Stimulated activated CD8-positive, alpha-beta memory T cell treated with anti-CD3 and anti-CD28 coated beads, Interleukin-4, amount 100 ng/mL, for 4 hours (primary cell): ENCODE measurements at places on chromosomes 1 and 21.

DNA sequence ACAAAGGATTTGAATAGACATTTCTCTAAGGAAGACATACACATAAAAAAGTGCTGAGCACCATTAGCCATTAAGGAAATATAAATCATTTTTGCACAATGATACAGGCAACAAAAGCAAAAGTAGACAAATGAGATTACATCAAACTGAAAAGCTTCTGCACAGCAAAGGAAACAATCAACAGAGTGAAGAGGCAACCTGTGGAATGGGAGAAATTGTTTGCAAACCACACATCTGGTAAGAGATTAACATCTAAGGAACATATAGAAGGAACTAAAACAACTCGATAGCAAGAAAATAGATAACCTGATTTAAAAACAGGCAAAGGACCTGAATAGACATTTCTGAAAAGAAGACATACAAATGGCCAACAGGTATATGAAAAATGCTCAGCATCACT is 57.5 kb downstream of the ZSCAN20 start:
- DNase-seq = no peak

DNA sequence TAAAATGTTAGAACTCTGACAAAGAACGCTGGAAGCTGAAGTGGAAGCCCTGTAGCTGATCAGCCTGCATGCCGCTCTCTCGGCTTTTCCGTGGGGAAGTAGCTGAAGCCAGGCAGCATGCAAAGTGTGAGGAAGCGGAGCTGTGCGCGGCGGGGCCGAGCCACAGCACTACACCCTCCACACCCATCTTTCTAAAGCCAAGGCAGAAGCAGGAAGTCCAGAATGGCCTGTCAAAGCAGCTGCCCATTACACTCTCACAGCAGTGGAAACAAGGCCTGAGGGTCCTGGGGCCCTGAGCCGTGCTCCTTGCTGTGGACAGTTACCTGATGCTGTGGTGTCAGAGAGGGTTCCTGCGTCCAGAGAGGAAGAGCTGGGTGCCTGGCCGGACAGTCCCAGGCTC is 69.6 kb downstream of the UBR4 start:
- DNase-seq = no peak

- no peak for DNase-seq
Measured at GRCh38 chr1:119631433-119632102, 16.5 kb downstream of the ZNF697 start.

DNA sequence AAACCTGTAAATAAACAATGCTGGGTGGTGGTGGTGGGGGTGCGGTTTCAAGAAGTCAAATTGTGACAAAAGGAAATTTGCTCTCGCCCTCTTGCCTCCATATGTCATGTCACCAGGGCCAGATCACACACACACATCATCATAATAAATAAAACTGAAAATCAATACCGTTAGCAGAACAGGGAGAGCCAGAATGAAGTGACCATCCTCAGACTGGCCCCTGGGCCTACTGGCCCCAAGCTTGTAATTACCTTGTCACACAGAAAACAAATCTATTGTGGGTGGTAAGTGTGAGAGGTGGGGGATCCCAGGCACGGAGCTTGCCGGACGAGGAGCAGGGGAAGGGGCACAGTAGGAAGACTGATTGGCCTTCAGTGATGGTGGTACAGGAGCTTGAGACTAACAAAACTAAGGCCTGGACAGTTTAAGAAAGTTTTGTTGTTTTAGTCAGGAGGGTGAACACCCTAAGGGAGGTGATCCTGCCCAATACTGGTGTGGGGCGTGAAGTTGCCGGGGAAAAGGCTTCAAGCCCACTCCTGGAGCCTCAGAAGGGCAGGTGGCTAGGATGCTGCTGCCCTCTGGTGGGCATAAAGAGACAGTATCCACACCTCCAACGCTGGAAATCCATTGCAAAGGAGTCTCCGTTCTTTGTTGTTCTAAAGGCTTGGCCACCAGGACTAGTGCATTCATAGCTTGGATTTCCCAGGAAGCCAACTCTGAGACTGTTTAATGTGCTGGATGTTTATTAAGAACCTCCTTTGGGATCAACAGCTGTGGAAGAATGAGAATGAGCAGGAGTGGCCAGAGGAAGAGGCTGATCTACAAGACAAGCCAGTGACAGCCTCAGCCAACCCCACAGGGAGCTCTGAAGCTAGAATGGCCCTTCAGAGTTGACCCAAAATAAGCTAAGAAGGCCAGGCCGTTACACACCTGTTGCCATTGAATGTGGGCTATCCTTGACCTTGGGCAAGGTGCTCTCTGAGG is 8.1 kb upstream of the C1orf216 start:
- DNase-seq = no peak

DNA sequence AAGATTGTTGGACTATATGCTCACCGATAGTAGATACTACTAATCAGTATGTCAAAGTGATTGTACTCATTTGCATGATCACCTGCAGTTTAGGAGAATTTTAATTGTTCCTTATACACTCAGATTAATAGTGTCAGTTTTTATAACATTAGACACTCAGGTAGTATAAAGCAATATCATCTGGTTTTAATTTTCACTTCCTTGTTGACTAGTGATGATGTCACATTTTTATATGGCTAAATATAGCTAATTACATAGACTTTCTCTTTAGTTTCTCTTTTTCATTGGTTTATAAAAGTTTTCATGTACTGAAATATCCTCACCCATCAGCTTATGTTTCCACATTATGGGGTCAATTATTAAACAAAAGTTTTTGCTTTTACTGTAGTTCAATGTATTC is 1332.4 kb upstream of the ADGRL2 start:
- DNase-seq = no peak

DNA sequence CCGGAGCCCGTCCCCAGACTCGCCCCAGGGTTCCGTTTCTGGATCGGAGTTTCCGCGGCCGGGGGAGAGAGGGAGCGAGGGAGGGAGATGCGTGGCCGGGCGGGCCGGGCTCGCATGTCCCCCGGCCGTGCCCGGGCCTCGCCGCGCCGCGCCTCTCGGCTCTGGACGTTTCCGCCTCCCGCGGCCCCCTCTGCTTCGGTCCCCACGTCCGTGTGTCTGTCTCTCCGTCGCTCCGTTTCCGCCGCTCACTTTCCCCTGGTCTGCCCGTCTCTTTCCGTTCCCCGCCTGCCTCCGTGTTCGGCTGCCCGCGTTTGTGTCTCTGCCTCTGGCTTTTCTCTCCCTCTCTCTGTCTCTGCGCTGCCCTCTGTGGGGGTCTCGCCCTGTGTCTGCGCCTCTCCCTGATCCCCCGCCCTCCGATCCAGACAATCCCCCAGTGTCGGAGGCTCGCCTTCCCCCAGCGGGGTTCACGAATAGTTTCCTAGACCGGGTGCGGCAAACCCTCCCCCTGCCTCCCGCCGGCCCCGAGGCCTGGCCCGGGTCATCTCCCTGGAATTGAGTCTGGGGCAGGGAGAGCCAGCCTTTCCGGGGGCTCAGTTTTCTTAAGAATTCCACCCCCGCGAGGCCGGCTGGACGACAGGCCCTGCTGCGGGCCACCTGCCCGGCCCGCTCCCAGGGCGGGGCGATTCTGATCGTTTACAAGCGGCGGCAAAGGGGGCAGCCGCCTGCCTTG is 735 bp downstream of the NBL1 start:
- no peak for DNase-seq

DNA sequence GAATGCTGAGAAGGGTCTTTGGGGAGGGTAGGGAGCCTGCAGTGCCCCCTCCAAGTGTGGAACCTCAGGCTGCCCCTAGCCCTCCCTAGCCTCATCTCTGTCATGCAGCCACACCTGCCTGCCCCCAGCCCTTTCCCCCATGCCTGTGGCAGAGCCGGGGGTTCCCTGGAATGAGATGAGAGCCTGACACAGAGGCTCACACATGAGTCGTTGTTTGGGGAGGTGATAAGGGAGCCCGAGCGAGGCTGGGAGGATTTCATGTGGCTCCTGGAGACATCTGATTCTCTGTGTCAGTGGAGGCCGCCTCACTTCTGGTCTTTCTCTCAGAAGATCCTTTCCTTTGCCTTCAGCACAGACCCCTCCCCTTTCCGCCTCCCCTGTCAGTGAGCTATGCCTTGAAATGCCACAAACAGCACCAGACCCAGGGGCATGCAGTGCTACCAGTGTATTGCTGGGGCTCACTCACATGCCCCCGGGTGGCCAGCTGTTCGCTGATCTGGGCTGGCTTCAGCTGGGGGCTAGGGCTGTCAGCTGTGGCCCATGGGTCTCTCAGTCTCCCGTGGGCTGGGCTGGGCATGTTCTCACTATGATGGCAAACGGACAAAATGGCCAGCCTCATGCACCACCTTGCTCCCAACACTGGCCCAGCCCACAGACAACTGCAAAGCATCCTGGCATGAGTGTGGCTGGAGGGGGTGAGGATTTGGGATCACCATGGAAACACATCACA is 102.6 kb downstream of the AJAP1 start:
- no peak for DNase-seq

- peak; percentile 3 for DNase-seq
Measured at GRCh38 chr1:112803906-112804762, 89.0 kb upstream of the PPM1J start.

GRCh38 chr1:58755468-58755872 is 28.4 kb downstream of the JUN start:
- DNase-seq = peak; percentile 13

- no peak for DNase-seq
Measured at GRCh38 chr1:818618-819291, 105.0 kb upstream of the SAMD11 start.

DNA sequence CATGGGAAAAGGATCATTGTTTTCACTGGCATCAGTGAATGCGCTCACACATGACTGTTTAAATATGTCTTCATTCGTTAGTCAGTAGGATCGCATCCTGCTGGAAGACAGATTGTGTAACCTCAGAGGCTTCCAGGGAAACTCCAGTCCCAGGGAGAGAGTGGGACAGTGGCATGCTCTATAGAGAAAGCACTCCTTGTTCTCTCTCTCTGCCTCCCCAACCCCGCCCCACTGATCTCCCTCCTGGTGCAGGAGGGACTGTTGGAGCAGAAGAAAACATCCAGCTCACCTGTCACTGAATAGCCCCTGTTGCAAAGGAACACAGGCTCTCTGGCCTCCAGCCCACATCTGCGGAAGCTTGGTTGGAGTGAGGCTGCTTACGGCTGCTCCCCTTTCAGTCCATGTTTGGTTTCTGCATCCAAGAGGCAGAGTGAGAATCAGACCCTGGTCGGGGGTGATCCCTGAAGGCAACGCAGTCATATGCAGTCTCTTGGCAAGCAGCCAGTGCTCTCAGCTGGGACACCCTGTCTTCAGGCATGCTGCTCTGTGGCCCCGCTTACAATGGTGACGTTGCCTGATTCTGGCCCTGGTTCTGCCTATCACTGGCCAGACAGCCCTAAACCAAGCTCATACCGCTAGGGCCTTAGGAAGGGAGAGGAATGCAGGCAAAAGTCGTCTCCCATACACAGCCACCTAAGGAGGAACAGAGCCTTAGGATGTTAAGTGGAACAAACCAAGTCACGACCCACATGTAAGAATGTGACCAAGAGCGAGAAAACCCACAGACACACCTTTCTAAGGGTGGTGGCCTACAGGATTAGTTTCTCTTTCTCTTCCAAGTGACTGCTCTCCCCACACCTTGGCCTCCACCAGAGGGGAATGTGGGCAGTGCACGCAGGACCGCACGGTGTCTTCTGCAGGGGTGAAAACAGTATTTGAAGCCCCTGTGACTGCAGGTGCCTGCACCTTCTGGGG is 39.7 kb downstream of the BACE2 start:
- no peak for DNase-seq

GRCh38 chr1:193589597-193590040 is 403.2 kb upstream of the B3GALT2 start:
- DNase-seq = no peak

DNA sequence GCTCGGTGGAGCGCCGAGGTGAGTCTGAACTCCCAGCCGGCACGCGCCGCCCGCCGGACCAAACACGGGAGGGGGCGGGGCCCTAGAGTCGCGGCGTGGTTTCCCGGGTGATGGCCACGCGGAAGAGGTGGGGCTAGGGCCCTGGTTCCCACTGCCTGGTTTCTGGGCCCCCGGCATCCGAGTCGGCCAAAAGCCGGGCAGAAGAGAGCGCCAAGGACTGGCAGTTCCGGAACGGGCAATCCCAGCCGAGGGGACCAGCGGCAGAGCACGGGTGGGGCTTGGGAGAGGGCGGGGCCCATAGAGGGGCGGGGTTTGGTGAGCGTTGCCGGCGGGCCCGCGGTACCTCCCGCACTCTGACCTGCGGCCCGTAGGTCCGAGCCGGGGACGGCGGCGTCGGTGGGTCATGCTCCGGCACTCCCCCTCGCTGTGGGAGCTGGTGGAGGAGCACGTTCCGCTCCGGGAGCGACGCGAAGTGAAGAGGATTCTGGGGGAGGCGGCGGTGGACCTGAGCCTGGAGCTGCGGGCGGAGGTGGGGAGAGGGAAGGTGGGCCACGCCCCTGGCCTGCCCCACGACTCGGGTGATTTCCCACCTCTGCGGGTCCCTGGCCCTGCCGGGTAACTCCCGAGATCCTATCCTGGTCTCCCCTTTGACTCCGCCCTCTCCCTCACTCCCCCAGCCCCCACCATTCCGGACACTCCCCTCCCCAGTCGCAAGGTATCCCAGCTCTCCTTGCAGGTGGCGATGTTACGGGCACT is at the start of gene CCDC24:
TSS of gene CCDC24 (plus strand) at position 124 of the 756 bp plus-strand sequence. CDS start at position 404, 280 bp downstream.
- peak; percentile 40 for DNase-seq

DNA sequence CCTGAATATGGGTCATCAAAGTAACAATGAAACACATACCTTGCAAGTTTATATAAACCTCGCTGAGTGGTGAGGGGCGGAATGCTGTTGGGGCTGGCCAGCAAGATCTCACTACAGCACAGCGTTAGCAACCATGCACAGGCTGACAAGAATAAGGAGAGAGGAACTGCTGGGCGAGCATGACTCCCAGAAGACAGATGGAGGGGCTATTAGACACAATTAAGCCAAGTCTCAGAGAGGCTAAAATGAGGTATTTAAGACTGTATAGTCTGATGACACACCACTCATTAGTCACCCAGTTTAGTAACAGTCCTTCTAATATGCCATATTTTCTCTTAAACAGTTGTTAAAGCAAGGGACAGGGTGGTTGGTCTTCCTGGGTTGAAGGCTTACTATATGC is 340.2 kb upstream of the NR5A2 start:
- DNase-seq = no peak

DNA sequence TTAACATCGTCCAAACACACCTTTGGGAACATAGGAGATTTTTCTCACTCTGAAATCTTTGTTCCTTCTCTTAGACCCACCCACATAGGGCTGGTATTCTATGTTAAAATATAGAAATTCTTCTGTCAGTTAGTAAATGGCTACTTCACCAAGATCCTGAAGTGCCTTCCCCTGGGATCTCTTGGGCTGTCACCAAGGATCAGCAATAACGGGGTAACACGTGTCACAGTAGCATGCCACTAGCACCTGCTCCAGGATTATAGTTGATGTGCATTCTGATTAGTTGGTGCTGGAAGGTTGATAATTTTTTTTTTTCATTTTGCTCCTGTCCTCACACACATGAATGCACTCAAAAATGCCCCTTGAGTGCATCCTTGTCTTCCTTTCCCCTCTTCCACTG is 298.7 kb downstream of the NTNG1 start:
- no peak for DNase-seq

GRCh38 chr1:94801919-94802546 is 18.1 kb upstream of the SLC44A3 start:
- no peak for DNase-seq

GRCh38 chr1:2539312-2539907 is 9.3 kb upstream of the HES5 start:
- no peak for DNase-seq
